Activated CD8-positive, alpha-beta memory T cell treated with anti-CD3 and anti-CD28 coated beads for 48 hours (primary cell): ENCODE measurements at places on chromosomes 2 and 18.

GRCh38 chr18:9609190-9609589 lies 5.2 kb downstream of the PPP4R1 start:
- DNase-seq: no peak

DNA sequence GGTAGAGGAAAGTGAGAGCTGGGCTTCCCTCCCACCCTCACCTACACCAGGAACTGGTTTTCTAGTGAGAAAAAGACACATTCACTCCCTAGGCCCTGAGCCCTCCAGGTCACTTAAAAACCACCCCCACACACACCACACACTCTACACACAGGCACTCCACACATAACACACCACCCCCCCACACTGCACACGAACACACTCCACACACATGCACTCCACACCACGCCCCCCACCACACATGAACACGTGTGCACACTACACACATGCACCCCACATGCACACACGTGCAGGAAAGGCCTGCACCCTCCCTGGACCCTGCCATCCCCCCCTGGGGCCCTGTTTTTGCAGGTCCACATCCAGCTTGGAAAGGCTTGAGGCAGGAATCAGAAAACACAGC lies 67.6 kb downstream of the RALBP1 start:
- no peak for DNase-seq

DNA sequence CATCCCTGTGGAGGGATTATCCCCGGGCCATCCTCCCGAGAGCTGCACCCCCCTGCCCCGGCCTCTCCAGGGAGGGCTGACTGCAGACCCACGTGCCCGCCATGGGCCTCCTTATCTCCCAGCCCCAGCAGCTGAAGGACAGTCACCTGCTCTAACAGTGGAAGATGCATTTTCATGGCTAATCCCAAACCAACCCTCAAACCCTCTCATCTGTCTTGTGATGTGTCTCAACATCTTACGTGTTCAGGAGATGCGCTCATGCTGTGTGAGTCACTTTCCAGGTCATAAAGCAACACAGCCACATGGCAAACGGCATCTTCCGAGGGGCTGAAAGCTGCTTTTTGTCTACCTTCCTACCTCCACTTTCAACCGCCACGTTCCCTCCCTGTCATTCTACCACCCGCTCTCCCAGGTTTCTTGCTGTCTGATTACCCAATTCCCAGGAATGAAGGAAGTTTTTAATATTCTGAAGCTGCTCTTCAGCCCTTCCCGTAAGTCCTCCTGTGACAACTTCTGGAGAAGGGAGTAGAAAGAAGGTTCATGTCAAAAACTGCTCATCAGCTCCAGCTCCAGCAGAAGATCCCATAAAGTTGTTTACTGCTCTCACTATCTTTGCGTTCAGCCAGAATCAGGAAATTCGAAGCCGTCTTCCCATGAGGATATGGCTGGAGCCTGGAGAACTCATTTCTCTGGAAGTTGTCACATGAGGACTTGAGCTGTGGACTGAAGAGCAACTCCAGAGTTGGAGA lies 54.5 kb downstream of the MBP start:
- no peak for DNase-seq

DNA sequence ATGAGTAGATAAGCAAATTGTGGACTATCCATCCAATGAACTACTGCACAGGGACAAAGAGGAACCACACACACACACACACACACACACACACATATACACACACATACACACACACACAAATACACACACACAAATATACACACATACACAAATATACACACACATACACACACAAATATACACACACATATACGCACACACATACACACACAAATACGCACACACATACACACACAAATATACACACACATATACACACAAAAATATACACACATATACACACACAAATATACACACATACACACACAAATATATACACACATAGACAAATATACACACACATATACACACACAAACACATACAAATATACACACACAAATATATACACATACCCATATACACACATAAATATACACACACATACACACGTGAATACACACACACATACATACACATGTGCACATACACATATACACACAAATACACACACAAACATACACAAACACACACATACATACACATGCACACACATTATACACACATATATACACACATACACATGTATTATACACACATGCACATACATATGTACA lies 19.8 kb upstream of the EFHD1 start:
- DNase-seq: no peak

GRCh38 chr18:6830916-6831315 lies 101.4 kb downstream of the ARHGAP28 start:
- DNase-seq: no peak

- DNase-seq: no peak
These were observed 3.9 kb upstream of the NPPC start for GRCh38 chr2:231929961-231930592.

GRCh38 chr2:62144689-62145477 lies 51.0 kb upstream of the B3GNT2 start:
- no peak for DNase-seq

- peak; percentile 21 for DNase-seq
These were observed 506 bp downstream of the BMPR2 start for GRCh38 chr2:202376460-202377206.

- DNase-seq: no peak
These were observed 539.5 kb downstream of the NRXN1 start for GRCh38 chr2:50492477-50492851.

DNA sequence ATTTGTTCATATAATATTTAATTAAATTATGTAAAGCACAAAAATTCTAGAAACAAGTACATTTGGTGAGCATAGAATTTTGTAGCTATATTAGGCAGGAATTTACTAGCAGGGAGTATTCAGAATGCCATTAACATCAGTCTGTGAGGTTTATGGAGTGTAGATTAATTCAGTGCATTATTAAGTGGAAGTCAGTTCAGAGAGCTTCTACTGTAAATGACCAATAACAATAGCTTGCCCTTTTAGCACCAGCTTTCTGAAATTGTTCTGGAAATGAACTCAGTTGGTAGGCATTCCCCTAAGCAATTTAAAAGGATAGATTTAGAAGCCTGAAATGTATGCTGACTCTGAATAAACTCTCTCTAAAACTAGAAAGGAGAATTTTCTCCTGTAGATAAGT lies 208.2 kb upstream of the CNTNAP5 start:
- no peak for DNase-seq

GRCh38 chr2:95359501-95359930 lies 43.0 kb upstream of the FAHD2A start:
- DNase-seq: no peak

- no peak for DNase-seq
These were observed 652.6 kb downstream of the BCL11A start for GRCh38 chr2:59900728-59901452.

DNA sequence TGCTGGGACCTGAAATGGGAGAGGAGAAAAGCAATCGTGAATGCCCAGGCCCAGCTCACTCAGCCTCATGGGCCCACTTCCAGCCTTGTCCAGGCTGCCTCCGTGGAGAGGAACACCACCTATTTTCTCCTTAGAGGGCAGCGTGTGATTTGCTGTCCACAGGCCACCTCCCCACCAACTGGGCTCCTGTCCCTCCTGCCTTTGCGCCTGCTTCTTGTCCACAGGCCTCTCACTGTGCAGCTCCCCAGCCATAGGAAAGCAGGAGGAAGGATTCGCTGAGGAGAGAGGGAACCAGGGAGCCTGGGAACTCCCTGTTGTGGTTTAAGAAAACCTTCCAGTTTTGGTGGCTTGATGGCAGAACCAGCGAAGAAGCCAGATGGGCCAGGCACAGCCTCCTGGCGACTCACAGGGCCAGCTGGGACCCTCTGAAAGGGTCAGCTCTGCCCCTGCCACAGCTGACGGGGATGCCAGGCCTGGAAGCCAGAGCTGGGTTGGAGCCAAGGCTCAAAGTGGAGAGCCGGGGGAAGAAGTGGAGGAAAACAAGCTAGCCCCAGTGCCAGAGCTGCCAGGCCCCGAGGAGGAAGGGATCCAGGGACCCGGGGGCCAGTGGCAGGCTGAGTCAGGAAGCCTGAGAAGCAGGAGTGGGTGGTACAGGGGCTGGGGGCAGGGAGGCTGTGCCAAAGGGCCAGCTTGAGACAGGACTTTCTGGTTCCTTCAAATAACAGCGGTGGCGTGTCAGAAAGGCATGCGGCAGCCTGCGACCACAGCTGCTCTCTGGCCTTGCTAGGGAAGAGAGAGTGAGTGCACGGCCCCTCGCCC lies 9.9 kb downstream of the TMBIM1 start:
- DNase-seq: no peak

DNA sequence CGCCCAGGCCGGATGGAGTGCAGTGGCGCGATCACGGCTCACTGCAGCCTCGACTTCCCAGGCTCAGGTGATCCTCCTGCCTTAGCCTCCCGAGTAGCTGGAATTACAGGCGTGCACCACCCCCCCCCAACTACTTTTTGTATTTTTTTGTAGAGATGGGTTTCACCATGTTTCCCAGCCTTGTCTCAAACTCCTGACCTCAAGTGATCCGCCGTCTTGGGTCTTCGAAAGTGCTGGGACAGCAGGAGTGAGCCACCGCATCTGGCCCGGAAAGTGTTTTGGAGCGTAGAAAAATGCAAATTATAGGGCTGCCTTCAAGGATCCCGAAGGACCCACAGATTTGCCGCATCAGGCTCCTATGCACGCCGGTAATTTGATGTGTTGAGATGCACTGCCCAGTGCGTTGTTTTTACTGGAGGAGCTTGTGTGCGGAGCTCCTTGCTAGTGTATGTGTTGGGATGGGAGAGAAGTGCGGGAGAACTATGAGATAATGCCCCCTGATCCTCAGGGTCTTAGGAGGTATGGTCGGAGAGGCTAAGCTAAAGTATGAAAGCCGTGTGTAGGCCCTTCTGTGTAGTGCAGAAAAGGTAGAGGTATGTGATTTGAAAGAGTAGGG lies 1.2 kb upstream of the CLASP1 start:
- DNase-seq: no peak

- DNase-seq: no peak
These were observed 202.9 kb downstream of the MIB1 start for GRCh38 chr18:21943456-21943855.

DNA sequence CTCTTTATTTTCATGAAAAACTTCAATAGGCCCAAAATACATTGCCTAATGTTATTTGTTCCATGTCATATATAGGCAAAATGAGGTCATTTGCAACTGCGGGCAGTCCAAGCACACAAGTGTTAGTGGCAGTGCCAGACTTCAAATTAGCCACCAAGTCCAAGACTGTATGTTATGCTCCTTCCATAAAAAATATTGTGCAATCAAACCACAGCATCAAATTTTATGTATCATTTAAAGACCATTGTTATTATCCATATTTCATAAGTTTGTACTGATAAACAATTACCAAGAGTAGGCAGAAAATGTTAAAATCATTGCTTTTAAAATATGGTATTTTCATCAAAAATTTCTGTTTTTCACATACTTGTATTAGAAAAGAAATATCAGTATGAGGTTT lies 54.1 kb downstream of the XIRP2 start:
- no peak for DNase-seq

- peak; percentile 41 for DNase-seq
These were observed 43.7 kb downstream of the MEX3C start for GRCh38 chr18:51153659-51154371.

GRCh38 chr2:57141269-57141668 lies 905.3 kb upstream of the VRK2 start:
- DNase-seq: no peak

DNA sequence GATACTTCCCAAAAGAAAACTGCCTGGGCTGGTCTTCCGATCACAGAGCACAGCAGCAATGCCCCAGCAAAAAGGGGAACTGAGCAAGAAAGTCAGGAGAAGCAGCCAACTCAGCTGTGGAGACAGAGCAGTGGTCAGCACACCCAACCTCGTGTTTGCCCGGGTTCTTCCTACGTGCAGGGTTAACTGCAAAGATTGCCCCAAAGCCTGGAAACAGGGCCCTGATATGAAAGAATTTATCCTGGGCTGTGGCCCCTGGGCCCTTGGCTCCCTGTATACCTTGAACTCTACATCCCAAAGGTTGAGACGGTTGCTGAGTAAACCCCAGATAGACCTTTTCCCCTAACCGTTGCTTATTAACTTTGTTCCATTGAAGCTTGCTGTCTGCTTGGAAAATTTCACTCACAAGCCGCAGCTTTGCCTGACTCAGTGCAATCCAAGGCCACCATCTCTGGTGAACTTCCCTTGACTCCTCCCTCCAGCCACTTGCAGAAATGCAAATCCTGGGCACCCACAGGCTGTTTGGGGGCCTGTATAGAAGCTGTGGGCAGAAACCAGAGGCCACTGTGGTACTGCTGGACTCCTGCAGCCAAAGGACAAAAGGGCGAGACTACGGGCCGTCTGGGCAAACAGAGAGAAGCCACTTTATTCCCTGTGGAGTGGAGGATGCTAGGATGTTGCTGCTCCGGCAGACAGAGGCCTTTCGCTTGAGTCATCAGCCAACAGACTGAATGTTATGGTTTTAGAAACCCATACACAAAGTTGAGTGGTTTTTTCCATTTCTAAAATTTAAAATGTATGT lies 18.2 kb downstream of the NRP2 start:
- no peak for DNase-seq

DNA sequence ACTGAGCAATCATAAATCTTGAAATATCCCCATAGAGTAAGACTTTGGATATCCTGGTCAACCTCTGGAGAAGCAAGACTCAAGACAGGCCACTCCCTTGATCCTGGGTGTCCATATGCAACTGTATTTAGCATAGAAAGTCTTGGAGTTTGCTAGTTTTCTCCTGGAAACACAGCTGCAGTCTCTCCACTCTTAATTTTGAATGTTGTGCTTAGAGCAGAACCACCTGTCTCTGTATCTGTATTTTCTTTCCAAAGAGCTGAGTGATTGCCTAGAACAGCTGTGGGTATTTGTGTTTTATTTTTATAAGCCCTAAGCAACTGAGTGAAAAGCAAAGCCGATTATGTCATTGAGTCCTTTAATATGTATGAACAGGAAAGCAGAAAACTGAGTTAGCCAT lies 64.1 kb upstream of the ADAM23 start:
- no peak for DNase-seq

DNA sequence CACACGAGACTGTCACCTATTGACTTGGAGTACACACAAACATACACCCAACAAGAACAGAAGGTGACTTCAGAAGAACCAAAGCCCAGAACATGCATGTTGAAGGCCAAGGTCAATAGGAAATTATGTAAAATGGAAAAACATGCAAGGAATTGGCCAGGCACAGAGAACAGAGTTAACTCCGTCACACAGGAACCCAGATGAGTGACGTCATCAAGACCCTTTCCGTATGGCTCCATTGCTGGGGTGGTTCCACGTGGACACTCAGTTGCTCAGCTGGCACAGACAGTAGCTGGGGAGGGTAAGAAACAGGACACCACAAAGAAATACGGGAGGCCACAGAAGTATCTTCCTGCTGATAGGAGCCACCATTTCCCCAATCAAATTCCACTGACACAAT lies 18.4 kb downstream of the SOX11 start:
- DNase-seq: no peak

DNA sequence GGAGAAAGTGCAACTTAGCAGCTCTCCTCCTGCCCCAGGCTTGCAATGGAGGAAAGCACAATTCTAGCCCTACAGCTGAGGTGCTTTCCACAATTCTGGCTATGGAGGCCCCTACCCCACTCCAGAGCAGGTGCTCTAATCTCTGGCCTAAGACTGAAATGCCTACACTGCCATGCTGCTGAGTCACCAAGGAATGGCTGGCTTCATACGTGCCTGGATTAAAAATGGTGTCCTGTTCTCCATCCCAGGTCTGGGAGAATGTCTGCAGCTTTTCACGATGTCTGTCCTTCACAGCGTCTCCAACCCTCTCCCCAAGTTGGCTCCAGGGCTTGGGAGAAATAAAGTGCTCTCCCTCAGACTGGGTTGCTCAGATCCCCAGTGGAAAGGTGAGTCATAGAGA lies 48.5 kb downstream of the MBOAT2 start:
- DNase-seq: no peak
